Activated CD4-positive, alpha-beta memory T cell treated with anti-CD3 and anti-CD28 coated beads, Interleukin-2, amount 10 ng/mL, durations not matched to agents 7 days and 5 days (primary cell): ENCODE measurements at places on chromosomes 13 and 19. TPM values are rescaled to one million over a fixed set of nuclear protein-coding genes. Genes with fewer than 3 reads are reported as not detected.

CGB5 gene
- total RNA-seq = not detected

PIN1 gene
- 97.0 TPM for total RNA-seq

CCL25 gene
- not detected for total RNA-seq

ERICH4 gene
- not detected for total RNA-seq

WTIP gene
- 0.85 TPM for total RNA-seq

PIK3R2 gene
- total RNA-seq = 10.9 TPM

FFAR3 gene
- total RNA-seq = 0.78 TPM
